HFFc6 (cell line): ENCODE measurements at places on chromosomes 5 and 9.

DNA sequence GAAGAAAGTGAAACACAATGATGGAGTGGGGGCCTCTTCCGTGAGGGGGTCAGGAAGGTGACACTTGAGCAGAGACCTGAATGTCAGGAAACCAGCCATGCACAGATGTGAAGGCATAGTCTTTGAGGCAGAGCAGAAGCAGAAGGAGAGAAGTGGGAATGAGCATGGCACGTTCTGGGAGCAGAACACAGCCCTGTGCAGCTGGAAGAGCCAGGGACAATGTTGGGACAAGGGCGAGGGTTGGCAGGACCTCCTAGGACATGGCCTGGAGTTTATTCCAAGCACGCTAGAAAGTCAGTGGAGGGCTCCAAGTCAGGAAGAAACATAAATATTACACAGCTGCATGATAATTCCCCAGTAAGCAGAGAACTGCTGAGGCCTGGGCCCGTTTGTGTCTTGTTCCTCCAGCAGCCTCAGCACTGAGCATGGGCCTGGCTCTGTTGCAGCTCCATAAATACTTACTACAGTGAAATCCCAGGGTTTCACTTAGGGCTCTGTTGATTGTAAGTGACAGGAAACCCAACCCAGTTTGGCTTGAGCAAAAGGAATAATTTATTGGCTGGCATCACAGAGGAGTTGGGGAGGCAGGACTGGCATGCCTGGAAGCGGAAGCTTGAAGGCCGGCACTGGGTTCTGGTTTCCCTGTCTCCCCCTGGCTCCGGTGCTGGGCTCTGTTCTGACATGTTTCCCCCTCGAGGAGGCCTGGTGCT is 66.2 kb downstream of the MVB12B start:
- H3K27me3 ChIP-seq, result no peaks in the 10 kb centered on the region; the same call in 1 of the 2 replicates
- no peak overlapping the region for H3K4me3 ChIP-seq
- DNase-seq, result no peak
- H3K4me1 ChIP-seq, result peaks cover 14% of the 10 kb centered on the region
- H3K36me3 ChIP-seq, result no peaks in the 10 kb centered on the region; the same call in 1 of the 2 replicates

DNA sequence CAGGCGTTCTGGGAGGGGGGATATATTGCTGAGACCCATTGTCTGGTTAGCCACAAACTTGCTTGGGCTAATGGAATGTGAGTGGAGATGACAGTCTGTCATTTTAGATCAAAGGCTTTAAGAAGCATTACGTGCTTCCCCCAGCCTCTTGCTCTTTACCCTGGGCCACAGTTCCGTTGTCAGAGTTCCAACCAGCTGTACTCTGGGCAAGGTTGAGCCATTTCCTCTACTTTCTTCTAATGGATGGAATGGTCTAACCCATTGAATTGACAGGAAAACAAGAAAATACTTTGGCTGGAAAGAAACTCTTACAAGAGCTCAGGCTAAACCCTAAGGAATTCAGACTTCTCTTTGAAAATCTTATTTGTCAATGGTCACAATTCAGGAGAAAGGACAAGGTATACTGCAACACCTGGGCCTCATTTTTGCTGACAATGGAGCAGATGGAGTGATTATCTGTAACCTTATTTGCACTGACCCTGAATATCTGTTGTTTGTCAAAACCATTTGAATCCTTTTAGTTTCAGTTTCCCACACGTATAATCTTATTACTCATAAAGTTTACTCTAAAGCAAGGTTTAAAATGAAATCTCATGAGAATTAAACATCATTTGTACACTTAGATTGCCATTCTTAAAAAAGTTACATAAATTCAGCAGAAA is 231.4 kb downstream of the PDE4D start:
- H3K36me3 ChIP-seq, result no peaks in the 10 kb centered on the region
- H3K4me1 ChIP-seq, result no peaks in the 10 kb centered on the region
- no peak for DNase-seq
- H3K27ac ChIP-seq, result no peak overlapping the region
- no peaks in the 10 kb centered on the region for H3K27me3 ChIP-seq

GRCh38 chr5:174189654-174190541 is 144.4 kb downstream of the NSG2 start:
- H3K4me3 ChIP-seq, result no peak overlapping the region
- H3K36me3 ChIP-seq, result no peaks in the 10 kb centered on the region; the same call in 1 of the 2 replicates
- H3K27ac ChIP-seq, result no peak overlapping the region

DNA sequence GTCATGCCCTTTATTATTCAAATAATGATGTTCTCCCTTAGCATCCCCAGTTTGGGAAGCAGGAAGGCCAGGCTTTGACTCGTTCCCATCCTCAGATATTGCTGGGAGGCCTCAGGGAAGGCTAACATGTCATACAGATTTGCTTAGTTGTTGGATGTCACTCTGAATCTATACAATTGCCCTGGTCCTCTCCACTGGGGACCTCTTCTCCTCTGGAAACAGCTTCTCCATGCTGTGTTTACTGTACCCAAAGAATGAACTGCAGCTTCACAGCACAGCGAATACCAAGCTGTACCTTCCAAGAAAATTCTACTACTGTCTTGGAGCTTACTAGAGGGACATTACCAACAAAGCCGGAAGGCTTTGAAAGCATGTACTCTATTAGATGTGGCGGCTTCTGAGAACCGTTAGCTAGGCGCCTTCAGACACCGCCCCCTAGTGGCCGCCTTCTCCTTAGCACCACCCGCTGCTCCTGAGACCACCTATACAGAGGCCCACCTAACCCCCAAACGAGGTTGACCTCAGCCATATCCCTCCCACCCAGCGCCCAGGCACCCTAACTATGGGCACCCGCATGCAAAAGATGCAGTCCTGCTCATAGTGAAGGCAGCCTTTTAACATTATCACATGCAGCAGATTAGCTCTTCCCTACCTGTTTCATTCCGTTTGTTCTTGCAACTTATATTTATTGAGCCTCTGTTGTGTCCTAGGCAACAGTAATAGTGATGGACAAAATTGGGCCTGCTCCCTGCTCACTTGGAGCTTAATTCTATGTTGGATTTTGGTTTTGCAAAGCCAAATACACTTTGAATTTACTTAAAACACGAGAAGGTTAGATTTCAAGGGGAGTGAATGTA is 34.9 kb upstream of the FOXI1 start:
- no peaks in the 10 kb centered on the region for H3K4me1 ChIP-seq
- peaks cover 26% of the 10 kb centered on the region for H3K27me3 ChIP-seq
- peak; percentile 12 for DNase-seq
- H3K27ac ChIP-seq, result no peak overlapping the region
- H3K36me3 ChIP-seq, result no peaks in the 10 kb centered on the region
- H3K4me3 ChIP-seq, result no peak overlapping the region

GRCh38 chr9:72633966-72634365 is 112.6 kb downstream of the TMC1 start:
- peaks cover 2% of the 10 kb centered on the region; the same call in 1 of the 2 replicates for H3K27me3 ChIP-seq
- peaks cover 22% of the 10 kb centered on the region for H3K36me3 ChIP-seq
- peak; percentile 64 for DNase-seq
- no peak overlapping the region for H3K4me3 ChIP-seq
- H3K27ac ChIP-seq, result no peak overlapping the region

DNA sequence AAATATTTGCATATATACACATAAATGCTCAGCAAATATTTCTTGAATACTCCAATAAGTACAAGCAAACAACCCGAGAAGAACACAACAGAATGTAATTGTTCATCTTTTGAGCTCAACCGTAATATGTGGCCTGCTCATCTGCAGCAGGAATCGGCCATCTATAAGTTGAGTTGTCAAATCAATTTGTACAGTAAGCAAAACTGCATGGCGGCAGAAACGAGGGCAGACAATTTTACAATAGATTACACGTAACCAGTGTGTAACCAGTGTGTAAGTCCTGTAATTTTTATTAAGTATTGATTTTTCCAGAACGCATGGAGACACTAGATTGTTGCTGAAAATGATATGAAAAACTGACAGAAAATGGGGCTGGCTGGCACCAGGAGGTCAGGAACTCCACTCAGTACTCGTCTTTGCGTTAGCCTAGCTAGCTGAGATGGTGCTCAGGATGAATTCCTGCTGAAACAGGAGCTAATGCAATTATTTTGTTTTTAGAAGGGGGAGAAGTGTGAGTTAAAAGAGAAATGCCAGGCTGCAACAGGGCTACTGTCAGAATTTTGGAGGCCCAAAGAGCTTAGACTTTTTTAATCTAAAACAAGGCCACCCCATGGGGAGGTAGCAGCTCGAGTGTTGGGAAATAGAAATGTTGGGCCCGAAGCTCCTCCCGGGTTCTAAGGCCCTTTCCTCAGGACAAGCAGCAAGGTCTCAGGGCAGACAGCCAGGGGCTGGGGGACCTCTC is 682 bp downstream of the DHX29 start:
- peaks cover 20% of the 10 kb centered on the region for H3K36me3 ChIP-seq
- no peaks in the 10 kb centered on the region; the same call in 1 of the 2 replicates for H3K27me3 ChIP-seq
- peaks cover 8% of the 10 kb centered on the region for H3K4me1 ChIP-seq
- DNase-seq, result peak; percentile 12
- no peak overlapping the region for H3K27ac ChIP-seq
- H3K4me3 ChIP-seq, result no peak overlapping the region

DNA sequence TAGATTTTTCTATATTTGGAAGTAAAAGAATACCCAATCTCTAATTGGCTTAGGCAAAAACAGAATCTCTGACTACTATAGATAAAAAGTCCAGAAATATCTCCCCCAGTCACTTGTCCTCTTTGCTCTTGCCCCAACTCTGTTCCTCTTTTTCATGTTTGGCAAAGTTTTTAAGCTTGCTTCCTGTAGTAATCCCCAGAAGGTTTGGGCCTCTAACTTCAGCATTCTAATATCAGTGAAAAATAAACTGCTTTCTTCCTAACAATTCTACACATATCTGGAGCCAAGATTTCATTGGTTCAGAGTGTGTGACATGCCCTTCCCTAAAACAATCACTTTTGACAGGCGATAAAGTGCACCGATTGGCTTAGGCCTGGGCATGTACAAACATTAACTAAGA is 1680.3 kb downstream of the MAT2B start:
- no peaks in the 10 kb centered on the region; the same call in 1 of the 2 replicates for H3K27me3 ChIP-seq
- DNase-seq, result no peak
- no peaks in the 10 kb centered on the region for H3K4me1 ChIP-seq
- H3K4me3 ChIP-seq, result no peak overlapping the region

DNA sequence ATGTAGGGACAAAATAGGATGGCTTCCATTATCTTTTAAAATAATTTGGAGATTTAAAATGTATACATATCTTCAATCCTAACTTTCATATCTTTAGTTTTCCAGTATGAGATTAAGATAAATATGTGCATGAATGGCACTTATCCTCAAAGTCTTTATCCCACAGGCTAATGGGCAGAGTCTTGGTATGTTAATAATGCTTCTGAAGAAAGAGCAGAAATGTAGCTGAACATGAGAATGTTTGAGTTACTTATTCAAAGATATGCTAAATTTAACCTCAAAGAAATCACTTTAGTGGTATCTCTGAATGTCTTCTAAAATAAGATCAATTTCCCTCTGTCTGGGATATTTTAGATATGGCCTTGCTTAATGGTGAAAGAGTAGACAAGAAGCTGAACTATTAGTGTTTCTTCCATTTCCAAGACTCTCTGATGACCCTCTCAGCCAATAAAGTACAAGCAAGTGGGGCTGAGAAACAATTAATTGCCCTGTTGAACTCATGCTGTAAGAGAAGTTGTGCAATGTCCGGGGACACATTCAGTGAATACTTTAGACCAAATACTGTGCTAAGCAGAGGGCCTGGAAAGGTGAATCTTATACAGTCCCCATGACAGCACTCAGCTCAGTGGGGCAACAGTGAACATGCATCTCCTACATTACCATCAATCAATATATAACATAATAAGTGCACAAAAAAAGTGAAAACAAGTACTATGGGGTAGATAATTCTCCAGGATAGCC is 50.0 kb upstream of the ADAMTSL1 start:
- H3K36me3 ChIP-seq, result no peaks in the 10 kb centered on the region
- H3K27ac ChIP-seq, result no peak overlapping the region
- no peak for DNase-seq
- H3K4me3 ChIP-seq, result no peak overlapping the region
- H3K4me1 ChIP-seq, result peaks cover 32% of the 10 kb centered on the region
- peaks cover 4% of the 10 kb centered on the region for H3K27me3 ChIP-seq

GRCh38 chr5:150106674-150107426 is 20.5 kb upstream of the CSF1R start:
- peaks cover 6% of the 10 kb centered on the region for H3K36me3 ChIP-seq
- peak overlapping the region; percentile 17; the same call in 1 of the 2 replicates for H3K27ac ChIP-seq
- H3K4me1 ChIP-seq, result peaks cover 49% of the 10 kb centered on the region
- peaks cover 4% of the 10 kb centered on the region for H3K27me3 ChIP-seq

- DNase-seq, result no peak
- H3K27me3 ChIP-seq, result peaks cover 9% of the 10 kb centered on the region
- H3K36me3 ChIP-seq, result peaks cover 3% of the 10 kb centered on the region
- H3K27ac ChIP-seq, result no peak overlapping the region
- no peak overlapping the region for H3K4me3 ChIP-seq
These were observed 16.1 kb upstream of the TTLL11 start for GRCh38 chr9:122109035-122109813.

GRCh38 chr9:130610862-130611707 is 31.7 kb downstream of the FUBP3 start:
- H3K27me3 ChIP-seq, result no peaks in the 10 kb centered on the region
- no peak for DNase-seq
- H3K36me3 ChIP-seq, result peaks cover 24% of the 10 kb centered on the region
- no peak overlapping the region for H3K27ac ChIP-seq
